Daoy (cell line): ENCODE measurements at places on chromosomes 7 and 10. TPM values are rescaled to one million over a fixed set of nuclear protein-coding genes. Genes with fewer than 3 reads are reported as not detected.

DNA sequence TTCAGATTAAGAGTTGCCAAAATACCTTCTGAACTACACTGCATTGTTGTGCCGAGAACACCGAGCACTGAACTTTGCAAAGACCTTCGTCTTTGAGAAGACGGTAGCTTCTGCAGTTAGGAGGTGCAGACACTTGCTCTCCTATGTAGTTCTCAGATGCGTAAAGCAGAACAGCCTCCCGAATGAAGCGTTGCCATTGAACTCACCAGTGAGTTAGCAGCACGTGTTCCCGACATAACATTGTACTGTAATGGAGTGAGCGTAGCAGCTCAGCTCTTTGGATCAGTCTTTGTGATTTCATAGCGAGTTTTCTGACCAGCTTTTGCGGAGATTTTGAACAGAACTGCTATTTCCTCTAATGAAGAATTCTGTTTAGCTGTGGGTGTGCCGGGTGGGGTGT is 45.0 kb downstream of the DAGLB start:
- DNase-seq: no peak

Gene AKR1C8
- not detected in 2 replicates for total RNA-seq

- DNase-seq: peak; percentile 25
Measured at GRCh38 chr10:71970331-71970730, 6.1 kb downstream of the CHST3 start.

- no peak for DNase-seq
Measured at GRCh38 chr10:34364253-34365037, 450.7 kb downstream of the PARD3 start.

- DNase-seq: peak; percentile 46
Measured at GRCh38 chr10:97065128-97065527, 120.6 kb downstream of the SLIT1 start.

- DNase-seq: peak; percentile 54
Measured at GRCh38 chr7:135771961-135772638, 23.5 kb upstream of the FAM180A start.

Gene METTL27
- 0.48 and 2.3 TPM in 2 replicates for total RNA-seq

DNA sequence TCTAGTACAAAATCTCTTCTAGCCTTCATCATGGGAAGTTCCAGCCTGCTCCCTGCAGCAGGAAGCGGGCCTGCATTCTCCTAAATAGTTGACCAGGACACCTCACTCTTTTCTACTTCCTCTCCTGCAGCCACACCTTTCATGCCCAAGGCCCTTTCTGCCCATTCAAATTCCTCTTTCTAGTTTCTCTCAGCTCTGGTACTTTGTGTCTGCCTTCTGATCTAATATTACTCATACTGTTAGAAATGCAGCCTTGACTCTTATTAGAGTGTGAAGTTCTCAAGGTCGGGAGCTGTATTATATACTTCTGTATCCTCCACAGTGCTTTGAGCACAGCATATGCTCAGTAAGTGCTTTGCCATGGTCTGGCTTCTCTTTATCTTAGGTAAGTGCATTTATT is 103.1 kb downstream of the PRKCQ start:
- no peak for DNase-seq

Gene TAS2R5
- total RNA-seq: 0.06 TPM in 1 of 2 replicates, not detected in the other

DNA sequence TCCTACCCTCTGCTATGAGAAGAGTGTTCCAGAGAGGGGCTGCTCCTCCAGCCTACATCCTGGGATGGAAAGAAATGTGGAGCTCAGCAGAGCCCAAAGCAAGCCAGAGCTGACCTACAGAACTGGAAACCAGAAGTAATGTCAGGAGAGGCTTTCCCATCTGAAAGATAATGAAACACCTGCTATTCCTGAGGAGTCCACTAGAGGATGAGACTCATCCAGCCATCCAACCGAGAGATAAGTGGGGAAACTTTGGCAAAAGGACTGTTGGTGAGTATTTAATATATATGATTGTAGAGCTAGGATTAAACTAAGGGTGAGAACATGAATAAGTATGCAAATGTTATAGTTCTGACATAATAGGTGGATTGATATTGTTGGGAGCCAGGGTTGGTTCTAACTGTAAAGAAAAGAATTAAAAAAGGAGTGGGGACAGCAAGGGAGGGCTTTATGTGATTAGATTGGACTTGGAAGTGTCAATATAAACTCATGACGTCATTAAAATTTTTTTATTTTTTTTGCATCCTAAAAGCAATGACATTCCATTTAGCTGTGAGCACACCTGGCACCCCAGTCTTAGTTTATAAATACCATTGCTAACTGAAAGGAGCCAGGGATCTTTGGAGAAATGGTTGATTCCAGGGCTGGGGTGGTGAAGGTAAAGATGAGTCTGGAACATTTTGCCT is 312.8 kb upstream of the NFE2L3 start:
- no peak for DNase-seq

Gene CISD1
- total RNA-seq: 32.7 and 42.6 TPM in 2 replicates

Gene CDNF
- not detected in 2 replicates for total RNA-seq

DNA sequence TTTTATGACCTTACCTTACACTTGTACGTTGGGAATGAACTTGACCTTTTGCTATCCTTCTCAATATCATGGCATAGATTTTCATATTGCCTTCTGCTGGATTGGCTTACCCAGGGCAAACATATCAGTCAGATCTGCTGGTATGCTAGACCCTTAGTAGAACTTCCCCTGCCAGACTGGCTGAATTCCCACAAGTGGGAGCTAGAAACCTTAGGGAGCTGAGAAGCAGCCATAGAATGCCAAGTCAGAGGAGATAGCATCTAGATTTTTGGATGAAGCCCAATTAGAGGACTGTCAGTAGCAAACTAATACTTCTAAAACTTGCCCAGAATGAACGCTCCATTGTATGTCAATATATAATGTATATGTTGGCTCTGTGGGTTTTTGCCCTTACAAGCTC is 385.0 kb downstream of the NXPH1 start:
- DNase-seq: no peak

DNA sequence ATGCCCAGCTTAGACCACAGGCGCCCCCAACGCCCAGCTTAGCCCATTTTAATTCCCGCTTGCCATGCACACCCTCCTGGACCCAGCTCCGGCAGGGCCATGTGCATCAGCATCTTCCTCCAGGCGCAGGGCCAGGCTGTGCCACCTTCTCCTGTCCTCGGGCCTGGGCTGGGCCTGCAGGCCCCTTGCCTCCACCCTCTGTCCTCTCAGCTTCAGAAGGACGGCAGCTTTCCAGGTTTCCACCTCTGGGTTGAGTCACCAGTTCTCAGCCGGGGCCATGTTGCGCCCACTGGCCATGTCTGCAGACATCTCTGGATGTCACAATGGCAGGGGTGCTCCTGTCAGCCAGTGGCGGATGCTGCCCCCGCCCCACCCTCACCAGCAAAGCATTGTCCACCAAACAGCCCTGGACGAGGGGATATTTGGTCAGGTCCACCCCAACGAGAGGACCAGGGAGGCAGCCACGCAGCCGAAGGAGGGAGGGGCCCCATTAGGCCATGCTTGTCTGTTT is 59.1 kb upstream of the NKX6-2 start:
- no peak for DNase-seq

Gene IDI2
- total RNA-seq: not detected in 2 replicates

- no peak for DNase-seq
Measured at GRCh38 chr7:68439897-68440296, 1158.4 kb upstream of the AUTS2 start.

Gene LRRN3
- total RNA-seq: 20.0 and 26.1 TPM in 2 replicates

Gene SPDYE11
- not detected in 2 replicates for total RNA-seq

- DNase-seq: peak; percentile 75
Measured at GRCh38 chr10:11178606-11179515, 161.2 kb downstream of the CELF2 start.

GRCh38 chr7:96241855-96242254 is 80.0 kb downstream of the SLC25A13 start:
- no peak for DNase-seq

GRCh38 chr10:111739125-111739873 is 444.3 kb downstream of the GPAM start:
- no peak for DNase-seq

DNA sequence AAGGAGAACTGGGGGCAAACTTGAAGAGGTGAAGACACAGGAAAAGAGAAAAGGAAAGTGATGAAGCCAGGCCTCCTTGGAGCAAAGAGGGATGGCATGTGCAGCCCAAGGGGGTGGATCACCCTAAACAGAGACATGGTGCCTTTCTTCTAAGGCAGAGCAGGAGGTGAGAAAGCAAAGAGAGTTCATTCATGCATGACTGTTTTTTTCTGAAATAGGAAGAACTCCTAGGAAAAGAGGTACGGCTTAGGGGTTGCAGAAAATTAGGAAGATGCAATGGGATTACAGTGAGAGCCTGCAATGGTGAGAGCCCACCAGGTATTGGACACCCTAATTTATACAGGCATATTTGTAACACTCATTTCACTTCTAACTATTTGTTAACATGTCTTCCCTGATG is 15.9 kb downstream of the ITGB1 start:
- no peak for DNase-seq

- no peak for DNase-seq
Measured at GRCh38 chr7:18893156-18893555, 224.3 kb downstream of the TWIST1 start.

DNA sequence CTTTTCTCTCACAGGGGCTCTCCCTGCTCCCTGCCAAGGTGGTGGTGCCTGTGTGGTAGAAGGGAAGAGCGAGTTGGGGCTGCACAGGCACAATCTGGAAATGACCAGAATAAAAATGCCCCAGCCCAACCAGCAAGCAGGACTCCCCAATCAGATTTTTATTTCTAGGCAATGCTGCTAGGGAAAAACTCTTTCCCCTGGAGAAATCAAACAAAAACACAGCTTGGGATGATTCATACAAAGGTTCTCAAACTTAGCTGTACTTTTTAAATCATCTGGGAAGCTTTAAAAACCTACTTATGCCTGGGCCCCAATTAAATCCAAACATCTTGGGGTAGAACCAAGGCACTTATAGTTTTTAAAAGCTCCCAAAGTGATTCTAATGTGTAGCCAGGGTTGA is 243.2 kb downstream of the HTR7 start:
- no peak for DNase-seq

- DNase-seq: peak; percentile 97
Measured at GRCh38 chr10:119305860-119306513, 98.6 kb downstream of the GRK5 start.

DNA sequence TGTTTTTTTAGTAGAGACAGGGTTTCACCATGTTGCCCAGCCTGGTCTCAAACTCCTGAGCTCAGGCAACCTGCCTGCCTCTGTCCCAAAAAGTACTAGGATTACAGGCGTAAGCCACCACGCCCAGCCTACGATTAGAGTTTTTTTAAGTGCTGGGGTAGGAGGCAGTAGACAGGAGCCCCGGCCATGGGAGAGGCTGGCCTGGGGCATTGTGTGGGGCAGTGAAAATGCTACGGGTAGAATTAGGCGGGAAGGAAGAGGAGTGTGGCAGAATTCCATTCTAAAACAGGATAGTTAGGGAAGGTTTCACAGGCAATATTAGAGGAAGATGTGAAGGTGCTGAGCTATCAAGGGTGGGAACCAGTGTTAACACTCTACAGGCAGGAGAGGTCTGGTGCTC is 31.3 kb upstream of the FXYD4 start:
- DNase-seq: no peak

DNA sequence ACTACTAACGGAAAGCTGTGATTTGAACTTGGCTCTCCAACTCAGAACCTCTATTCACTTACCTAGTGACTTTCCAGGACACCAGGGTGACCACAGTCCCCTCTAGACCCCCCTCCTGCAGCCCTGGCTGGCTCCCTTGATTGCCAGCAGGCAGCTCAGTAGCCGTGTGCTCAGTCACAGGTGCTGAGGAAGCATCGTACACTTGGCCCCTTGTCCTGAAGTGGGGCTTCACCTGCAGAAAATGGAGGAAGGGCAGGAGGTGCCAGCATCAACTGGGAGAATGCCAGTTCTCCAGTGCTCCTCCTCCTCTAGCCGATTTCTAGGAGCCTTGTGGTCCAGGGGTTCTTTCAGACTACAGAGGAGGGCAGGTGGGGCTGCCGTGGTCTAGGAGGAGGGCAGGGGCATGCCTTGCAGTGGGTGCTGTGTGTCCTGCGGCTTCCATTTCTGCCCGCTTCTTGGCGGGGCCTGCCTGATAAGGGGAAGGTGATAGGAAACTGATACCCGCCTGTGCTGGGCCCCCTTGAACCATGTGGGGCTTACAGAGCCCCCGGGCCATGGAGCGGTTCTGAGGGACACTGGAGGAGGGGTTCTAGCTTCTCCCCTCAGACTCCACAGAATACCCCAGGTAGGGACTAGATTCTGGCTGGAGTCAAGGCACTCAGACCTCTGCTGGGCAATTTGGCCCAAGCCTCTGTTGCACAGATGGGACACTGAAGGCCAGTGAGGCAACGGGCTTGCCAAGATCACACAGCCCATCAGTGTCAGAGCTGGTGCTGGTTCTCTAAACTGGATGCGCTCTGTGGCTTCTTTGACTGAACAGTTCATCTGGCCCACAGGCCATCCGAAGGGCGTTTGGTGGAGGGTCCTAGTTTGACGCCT is 14.0 kb downstream of the FAM241B start:
- DNase-seq: no peak

DNA sequence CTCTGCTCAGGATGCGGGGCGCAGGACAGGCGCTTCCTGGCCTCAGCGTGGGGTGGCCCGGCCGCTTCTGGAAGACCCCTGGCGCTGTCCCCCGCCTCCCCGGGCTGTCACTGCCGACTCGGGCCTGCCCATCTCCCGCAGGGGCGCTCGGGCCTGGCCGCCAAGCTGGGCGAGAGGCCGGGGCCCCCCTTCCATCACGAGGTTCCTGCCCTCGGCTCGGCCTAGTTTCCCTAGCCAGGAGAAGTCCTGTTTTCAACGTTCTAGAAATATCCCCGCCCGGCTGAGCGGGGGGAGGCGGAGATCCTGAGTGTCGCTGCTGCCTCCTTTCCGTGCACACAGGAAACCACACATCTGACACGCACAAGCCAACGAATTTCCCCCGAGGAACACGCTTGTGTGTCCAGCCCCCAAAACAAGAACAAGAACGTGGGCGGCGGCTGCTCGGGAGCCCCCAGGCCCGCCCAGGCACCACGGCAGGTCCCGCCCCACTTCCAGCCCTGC is 33.7 kb downstream of the AP5Z1 start:
- DNase-seq: no peak

- no peak for DNase-seq
Measured at GRCh38 chr7:155684543-155684942, 40.1 kb downstream of the RBM33 start.

DNA sequence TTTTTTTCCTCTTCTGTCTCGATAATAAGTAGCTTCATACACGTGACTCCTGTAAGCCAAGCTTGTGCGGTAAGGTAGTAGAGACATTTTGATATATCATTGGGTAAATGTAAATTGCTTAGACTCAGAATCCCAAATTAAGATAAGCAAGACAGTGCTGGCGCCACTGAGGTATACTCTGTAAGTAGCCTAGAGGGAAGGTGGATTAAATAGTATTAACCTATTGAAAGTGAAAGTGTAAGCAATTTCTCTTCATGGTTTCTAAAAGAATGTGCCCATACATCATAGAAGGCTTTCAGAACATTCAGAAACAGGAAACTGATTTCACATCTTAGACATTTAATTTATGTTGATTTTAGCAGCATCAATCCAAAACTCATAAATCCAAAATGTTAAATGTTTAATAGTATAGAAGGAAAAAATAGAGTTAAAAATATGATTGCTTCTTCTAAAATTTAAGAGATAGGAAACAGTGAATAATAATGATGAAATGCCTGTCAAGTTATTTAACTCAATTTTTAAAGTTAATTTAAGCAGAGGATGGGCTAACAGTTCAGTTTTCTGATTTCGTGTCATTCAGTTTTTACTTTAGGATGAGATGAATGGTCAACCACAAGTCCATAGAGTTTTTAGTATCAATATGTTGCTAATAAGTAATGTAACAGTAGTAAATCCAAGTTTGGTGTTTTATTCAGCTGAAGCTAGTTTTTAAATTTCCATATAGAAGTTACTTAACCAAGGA is 36.8 kb downstream of the LRRC72 start:
- DNase-seq: no peak
